ENCODE measurements at places on chromosomes 16 and 17. TPM values are rescaled to one million over a fixed set of nuclear protein-coding genes. Genes with fewer than 3 reads are reported as not detected.

The KRTAP3-1 gene
- total RNA-seq = not detected

The MYOCD gene
- not detected for total RNA-seq

The CA10 gene
- not detected for total RNA-seq

The CHD9NB gene
- 0.33 TPM for total RNA-seq

The PMFBP1 gene
- total RNA-seq = 1.5 TPM

The P2RX1 gene
- total RNA-seq = 0.65 TPM

DNA sequence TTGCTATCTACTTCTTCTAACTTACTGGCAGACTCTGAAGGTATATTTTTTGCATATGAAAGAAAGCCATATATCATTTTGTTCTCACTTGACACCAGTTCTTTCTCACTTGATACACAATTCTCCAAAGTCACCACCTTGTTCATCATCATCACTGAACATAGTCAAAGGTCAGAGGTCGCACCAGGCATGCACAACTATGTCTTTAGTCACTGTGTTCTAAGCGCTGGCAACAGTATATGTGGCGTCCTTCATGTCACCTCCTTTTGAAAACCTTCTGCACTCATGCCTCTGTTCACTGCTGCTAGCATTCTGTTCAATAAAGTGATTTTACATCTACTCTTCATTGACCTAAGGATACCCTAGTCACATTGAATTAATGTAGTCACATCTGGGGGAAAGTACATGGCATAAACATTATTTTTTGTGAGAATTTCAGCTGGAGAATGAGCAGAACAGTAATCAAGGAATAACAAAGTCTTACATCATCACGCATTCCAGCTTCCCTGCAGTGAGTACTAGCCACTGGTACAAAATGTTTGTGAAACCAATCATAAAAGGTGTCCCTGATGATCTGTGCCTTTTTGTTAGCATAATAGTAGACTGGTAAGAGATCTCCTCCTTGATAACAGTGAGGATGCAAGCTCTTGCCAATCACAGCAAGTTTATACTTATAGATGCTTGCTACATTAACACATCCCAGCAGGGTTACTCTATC, 20.5 kb upstream of the TBX4 start:
- no peak for DNase-seq

DNA sequence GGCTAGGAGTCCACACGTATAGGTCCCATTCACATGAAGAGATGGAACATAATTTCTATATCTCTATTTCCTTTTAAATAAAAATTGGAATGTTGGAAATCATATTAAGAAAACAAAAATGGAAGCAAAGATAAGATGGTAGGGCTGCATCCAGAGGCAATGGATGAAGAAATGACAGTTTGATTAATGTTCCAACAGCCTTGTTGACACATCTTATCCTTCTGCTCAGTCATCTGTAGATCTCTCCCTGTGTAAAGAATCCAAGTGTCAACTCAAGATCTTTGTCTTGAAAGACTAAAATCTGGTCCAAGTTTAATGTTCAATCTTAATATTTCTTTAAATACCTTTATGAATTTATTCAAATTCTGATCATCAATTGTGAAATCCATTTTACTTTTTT, 7.8 kb upstream of the KCNJ2 start:
- DNase-seq = no peak

- no peak for DNase-seq
Observed at GRCh38 chr16:23319861-23320615, 17.9 kb downstream of the SCNN1B start.

- DNase-seq = no peak
Observed at GRCh38 chr17:81084680-81085419, 49.9 kb downstream of the BAIAP2 start.

GRCh38 chr17:22278302-22279275, 586.3 kb downstream of the KCNJ18 start:
- no peak for DNase-seq

- DNase-seq = no peak
Observed at GRCh38 chr17:44367231-44367979, 3.8 kb upstream of the FAM171A2 start.

DNA sequence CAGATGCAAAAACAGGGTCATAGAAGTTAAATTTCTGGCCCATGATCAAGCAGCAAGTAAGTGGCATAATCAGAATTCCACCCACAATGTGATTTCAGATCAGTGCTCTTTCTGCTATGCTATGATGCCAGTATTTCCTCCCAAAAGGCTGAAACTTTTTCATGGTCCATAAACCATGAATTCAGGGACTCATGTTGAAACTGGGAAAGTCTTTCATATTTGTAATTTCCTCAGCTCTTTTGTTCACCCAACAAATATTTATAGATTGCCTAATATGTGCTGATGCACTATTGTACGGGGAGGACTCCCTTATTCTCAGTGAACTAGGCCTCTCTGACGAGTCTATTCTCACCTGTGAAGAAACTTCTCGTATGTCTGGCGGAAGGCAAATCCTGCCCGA, 156.3 kb downstream of the MYO1D start:
- no peak for DNase-seq

DNA sequence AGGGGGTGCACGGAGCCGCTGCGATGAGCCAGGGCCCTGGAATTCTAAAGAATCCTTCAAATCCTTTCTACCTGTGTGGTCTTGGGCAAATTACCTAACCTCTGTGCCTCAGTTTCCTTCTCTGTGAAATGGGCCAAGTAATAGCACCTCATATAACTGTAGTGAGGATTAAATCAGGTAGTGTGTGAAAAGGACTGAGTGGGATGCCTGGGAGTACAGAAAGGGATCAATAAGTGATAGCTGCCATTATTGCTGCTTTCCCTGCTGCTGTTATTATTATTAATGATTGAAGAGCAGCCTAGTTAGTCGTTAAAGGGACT, 958 bp downstream of the SCNN1G start:
- no peak for DNase-seq

- no peak for DNase-seq
Observed at GRCh38 chr17:40328386-40328766, 19.4 kb downstream of the RARA start.

GRCh38 chr16:15970202-15970601, 20.8 kb downstream of the ABCC1 start:
- no peak for DNase-seq

- no peak for DNase-seq
Observed at GRCh38 chr17:40447806-40448205, 4.6 kb downstream of the IGFBP4 start.

DNA sequence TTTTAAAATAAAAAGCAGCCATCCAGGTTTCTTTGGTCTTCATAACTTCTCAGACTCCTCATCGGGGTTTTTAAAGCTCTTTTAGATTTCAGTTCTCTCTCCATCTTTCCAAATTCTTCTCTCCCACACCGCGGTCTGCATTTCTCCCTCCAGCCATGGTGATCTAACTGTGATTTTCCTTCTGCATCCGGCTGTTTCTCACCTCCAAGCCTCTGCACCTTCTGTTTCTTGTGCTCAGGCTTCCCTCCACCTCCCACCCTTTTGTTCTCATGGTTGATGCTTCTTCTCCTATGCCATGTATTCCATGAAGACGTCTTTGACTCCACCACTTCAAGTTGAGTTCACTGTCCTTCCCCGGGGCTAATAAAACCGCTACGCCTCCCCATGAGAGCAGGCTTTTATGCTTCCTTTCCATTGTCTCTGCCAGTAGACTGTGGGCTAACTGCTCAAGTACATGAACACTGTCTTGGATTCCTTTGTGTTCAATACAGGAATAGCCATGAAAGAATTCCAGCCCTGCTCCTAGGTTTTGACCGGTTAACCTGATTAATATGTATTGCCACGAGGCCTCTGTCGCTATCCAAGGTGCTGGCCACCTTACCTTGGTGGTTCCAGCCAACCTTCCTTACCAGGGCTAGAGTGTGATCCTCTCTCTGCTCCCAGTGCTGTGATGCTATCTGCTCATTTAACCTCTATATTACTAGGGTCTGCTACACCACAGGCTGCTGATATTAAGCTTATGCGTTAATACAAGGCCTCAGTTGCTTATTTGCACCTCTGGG, 625.1 kb downstream of the HS3ST4 start:
- DNase-seq = no peak

- DNase-seq = peak; percentile 16
Observed at GRCh38 chr17:13601776-13602551, at the start of gene HS3ST3A1. HS3ST3A1 (minus strand) TSS chr17:13601929; CDS start chr17:13601129, 800 bp downstream.
